ENCODE measurements at places on chromosomes 4 and X.

- peak; percentile 61 for DNase-seq
Measured at GRCh38 chr4:42360256-42360669, 37.0 kb upstream of the SHISA3 start.

DNA sequence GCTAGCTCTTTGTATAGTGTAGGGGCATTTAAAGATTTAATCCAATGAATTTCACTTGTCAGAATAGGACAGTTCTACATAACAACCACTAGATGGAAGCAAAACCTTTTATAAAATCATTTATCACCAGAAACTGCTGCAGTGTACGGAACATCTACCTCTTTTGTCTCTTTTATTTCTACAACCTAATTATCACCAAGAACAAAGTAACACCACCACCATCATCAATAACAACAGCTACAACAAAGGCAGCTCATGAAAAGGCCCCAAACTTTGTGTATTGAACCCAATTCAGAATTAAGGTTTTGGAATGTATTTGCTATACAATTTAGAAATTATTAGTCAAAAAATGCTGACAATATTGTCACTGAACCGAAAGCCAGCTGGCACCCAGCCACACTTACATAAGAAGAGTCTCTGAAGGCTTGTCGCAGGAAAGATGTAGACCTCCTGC, 260.9 kb upstream of the RPS6KA3 start:
- DNase-seq, result peak; percentile 13

DNA sequence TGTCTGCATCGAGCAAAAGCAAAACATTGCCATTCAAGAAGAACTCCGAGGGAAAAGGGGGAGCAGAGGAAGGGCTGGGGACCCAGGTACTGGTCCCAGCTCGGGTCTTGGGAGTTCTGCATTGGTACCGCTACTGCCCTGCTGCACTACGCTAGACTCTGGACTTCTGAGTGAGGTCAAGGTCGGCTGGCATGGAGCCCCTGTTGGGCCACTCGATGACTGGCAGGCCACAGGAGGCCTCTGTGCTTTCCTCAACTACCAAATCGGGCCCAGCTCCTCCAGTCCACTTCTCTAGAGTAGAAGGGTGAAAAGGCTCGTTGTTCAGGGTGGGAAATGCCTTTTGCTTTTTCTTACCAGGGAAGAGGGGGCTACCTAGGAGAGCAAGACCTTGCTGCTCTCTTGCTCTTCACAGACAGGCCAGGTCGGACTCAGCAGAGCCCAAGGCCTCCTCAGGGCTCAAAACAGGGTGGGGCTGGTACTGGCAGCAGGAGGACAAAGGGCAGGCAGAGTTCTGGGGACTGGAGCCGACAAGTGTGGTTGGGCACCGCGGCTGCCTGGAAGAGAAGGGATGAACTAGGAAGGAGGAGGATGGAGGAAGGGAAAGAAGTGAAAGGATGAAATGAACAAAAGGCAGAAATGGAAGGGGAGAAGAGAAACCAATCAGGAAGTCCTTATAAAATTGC, 8.9 kb upstream of the IRAK1 start:
- DNase-seq, result no peak

DNA sequence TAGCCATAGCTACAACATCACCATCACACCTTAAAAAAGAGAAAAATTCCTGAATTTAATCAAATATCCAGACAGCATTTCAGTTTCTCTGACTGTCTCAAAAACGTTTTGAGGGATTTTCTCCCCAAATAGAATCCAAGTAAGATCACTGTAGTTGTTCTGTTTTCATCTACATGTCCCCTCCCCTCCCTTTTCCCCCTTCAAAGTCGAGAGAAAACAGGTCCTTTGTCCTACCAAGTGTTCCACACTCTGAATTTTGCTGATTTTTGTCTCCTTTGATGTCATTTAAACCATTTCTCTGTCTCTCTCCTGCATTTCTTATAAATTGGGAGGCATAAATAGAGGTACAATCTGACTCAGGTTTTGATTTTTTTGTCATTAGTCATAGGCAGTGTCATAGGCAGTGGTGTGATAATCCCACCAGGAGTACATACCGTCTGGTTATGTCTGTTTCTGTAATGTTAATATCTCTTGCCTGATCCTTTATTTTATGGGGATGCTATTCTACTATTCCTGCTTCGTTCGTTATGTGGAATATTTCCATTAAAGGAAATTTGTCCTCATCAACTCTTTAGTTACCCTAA, 348.6 kb downstream of the PTTG2 start:
- DNase-seq, result no peak

DNA sequence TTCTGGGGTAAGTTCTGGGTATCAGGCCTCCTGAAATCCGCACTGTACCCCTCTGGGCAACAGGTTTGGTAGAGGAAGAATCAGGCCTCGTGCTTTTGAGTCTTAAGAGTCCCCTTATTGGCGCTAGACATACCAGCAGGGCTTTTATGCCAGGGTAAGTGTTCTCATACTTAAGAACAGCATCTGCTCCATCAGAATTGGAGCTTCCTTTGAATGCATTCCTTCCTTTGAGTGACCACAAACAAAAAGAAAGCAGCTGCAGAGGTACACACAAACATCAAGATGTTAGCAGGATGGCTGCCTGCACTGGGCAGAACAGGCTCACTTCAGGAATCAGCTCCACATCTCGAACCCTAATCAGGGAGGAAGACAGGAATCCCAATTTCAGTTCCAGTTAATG, 156.8 kb downstream of the MGST2 start:
- DNase-seq, result no peak
